Common myeloid progenitor, CD34-positive (primary cell): ENCODE measurements at places on chromosomes 12 and 14.

GRCh38 chr12:108642269-108642870 is 8.7 kb upstream of the SELPLG start:
- DNase-seq, result no peak

GRCh38 chr14:55556929-55557623 is 22.9 kb upstream of the KTN1 start:
- no peak for DNase-seq

GRCh38 chr14:51884086-51884927 is 23.9 kb downstream of the GNG2 start:
- DNase-seq, result peak; percentile 82

DNA sequence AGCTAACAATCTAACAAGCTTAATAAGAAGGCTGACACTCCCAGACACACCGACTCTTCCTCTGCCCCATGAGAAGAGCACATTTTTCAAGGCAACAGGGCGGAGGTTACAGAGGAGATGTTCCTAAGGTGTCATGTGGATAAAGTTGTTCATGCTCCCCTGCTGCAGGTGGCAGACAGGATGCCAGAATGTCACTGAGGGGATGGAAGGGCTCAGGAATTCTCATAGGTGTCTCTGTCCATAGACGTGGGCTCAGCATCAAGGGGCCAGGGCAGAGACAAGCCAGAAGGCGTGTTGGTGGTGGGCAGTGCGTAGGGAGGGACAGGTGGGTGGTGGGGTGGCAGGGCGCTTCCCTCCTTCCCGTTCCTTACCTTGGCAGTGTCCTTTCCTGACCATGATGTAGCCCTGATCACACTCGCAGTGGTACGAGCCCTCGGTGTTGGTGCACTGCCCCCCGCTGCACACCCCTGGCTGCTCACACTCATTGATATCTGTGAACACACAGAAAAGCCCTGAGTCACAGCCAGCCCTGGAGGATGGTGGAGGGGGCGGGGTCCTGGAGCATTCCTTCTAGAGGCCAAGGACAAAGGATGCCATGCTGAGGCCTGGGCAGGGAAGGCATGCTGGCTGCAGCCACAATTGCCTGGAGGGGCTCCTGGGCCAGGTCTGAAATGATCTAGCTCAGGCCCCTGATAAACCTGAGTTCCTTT is 23.0 kb downstream of the ISCA2 start:
- no peak for DNase-seq

DNA sequence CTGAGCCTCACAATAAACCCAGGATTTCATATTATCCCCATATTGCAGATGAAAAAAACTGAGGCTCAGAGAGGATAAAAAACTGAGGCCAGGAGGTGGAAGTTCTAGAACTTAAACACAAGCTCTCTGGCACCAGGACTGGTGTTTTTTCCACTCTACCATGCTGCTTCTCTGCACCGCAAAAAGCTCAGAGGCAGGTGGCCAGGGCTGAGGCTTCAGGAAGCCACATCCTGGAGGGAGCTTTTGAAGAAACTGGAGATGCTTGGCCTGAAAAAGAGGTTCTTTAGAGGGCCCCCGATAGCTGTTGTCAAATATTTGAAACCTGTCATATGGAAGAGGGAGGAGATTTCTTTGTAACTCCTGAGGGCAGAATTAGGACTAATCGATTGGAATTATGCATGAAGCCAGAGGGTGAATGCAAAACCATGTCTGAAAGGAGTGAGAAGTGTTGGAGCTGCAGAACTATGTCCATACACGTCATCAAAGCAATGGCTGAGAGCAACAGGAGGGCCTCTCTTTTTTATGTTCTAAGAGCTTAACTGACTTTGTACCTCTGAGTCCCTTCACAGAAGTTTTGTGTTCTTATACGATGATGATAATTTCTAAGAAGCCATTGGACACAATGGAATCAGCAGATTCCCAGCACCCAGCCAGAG is 448.6 kb downstream of the FUT8 start:
- DNase-seq, result no peak

- no peak for DNase-seq
Measured at GRCh38 chr12:47889040-47889439, 15.8 kb downstream of the VDR start.

- no peak for DNase-seq
Measured at GRCh38 chr12:28569698-28570411, 379.6 kb downstream of the CCDC91 start.

DNA sequence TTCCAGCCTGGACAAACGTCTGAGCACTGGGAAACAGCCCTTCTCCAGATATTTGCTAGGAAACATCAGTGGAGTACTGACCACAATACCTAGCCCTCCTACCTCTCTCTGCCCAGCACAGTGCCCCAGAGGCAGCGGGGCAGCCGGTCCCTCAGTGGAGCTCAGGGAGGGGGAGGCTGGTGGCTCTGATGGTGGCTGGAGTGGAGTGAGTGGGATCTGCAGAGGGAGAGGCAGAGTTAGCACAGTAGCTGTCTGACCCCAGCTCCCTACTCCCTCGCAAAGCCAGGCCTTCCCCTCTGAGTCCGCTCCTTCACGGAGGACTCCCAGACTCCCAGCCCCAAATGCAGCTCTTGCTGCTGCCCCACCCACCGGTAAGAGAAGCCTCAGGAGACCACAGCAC is 30.0 kb downstream of the NCKAP5L start:
- no peak for DNase-seq

- no peak for DNase-seq
Measured at GRCh38 chr14:35257809-35258208, 34.4 kb upstream of the PSMA6 start.

GRCh38 chr14:32635061-32635719 is 303.5 kb upstream of the NPAS3 start:
- DNase-seq, result no peak

DNA sequence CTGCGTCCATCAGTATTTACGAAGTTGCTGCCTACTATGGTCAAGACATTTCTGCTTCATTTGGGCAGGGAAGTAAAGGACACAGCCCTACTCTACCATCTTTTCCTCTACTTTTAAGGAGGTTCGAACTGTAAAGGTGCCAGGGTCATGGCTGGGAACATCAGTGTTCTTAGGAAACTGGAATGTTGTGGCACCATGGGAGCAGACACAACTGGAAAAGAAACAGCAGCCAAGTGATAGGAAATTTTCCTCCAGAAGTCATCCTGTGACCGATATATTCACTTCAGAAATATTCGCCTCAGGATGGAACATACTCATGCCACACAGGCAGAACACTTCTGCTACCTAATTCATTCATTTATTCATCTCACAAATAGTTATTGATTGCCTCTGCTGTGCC is 104.4 kb downstream of the ETV6 start:
- no peak for DNase-seq

- no peak for DNase-seq
Measured at GRCh38 chr12:64792128-64792527, 32.3 kb upstream of the TBC1D30 start.

- peak; percentile 74 for DNase-seq
Measured at GRCh38 chr14:54902143-54902520, 494 bp downstream of the GCH1 start.

- DNase-seq, result no peak
Measured at GRCh38 chr12:51850081-51850964, 1.8 kb upstream of the FIGNL2 start.

DNA sequence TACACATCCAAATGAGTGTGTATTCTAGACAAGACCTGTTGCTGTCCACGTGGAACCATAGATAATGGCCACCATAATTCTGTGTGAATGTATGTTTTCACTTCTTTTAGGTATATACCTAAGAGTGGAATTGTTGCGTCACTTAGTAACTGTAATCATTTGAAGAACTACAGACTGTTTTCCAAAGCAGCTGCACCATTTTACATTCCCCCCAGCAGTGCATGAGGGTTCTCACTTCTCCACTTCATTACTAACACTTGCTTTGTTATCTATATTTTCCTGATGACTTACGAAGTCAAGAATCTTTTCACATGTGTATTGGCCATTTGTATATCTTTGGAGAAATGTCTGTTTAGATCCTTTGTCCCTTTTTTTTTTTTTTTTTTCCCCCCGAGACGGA is 106.4 kb downstream of the SCFD1 start:
- no peak for DNase-seq

DNA sequence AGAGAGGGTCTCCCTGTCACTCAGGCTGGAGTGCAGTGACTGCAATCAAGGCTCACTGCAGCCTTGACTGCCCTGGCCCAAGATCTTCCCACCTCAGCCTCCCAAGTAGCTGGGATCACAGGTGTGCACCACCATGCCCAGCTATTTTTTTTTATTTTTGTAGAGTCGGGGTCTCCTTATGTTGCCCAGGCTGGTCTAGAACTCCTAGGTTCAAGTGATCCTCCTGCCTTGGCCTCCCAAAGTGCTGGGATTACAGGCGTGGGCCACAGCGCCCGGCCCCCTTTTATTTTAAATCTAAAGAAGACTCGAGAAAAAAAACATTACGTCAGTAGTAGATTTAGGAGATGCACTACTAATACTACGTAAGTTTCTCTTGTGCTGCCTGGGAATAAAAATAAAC is 14.3 kb downstream of the FOS start:
- no peak for DNase-seq

- peak; percentile 63 for DNase-seq
Measured at GRCh38 chr12:8899830-8900229, 14.5 kb upstream of the PHC1 start.

DNA sequence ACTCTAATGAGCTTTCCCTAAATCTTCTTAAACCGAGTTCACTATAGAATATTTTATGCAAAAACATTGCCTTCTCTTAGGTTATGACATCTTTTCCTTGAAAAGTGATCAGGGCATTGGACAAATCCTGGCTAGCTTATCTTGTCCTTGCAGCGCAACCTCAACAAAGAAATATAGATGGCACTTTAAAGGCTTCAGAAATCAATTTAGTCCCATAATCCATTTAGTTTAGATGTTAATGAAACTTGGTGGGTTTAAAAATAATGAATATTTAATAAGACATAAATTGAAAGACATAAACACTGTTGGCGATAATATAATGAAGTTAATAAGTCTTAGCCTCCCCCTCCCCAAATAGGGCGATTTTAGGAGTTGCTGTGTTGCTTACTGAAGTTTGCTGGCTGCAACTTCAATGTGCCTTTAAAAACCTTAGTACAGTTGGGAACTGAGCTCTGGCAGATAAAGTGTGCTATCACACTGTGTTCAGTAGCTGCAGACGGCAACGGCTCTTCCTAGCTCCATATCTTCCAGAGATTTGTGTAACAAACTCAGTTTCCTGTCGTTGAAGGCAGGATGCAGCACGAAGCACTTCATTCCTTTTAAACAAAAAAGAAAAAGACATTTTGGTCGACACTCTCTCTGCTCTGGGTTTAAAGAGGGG is 19.5 kb downstream of the PLXNC1 start:
- DNase-seq, result no peak

GRCh38 chr14:101167428-101167827 is 263.9 kb upstream of the RTL1 start:
- DNase-seq, result peak; percentile 58

DNA sequence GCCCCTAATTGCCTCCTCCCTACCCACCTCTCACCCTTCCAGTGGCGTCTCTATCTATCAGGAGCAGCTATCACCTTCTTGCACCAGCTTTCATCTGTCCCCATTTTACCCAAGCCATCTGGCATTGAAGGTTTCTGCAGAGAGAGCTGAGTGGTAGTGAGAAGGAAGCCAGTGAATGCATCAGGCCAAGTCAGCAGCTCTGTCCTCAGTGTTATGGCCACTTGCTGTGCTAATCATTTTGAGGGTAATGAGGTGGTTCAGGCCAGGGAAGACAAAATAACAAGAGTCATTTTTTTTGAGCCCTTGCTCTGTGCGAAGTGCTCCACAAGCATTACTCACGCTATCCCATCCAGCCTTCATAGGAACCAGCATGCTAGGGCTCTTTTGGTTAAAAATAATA is 164.7 kb downstream of the SUDS3 start:
- no peak for DNase-seq

DNA sequence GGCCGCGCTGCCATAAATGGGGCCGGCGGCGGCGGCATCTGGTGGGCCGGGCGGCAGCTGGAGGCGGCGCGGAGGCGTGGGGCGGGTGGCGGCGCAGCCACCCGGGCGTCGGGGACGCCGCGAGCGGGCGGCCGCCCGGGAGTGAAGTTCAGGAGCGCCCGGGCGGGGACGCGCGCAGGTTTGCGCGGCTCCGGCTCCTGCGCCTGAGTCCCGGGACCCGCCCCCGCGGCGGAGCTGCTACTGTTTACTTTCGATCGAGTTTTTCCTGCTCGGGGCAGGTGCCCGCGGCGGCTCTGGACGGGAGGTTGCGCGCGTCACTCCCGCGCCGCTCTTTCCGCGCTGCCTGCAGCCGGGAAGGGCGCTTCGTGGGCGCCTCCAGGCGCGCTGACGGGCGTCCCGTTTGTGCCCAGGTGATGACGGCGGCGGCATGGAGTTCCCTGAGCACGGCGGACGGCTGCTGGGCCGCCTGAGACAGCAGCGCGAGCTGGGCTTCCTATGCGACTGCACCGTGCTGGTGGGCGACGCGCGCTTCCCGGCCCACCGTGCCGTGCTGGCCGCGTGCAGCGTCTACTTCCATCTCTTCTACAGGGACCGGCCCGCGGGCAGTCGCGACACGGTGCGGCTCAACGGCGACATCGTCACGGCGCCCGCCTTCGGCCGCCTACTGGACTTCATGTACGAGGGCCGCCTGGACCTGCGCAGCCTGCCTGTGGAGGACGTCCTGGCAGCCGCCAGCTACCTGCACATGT is at the start of gene ZBTB42:
TSS of gene ZBTB42 (plus strand) at position 331 of the 749 bp plus-strand sequence. CDS start at position 428, 97 bp downstream.
- peak; percentile 54 for DNase-seq

DNA sequence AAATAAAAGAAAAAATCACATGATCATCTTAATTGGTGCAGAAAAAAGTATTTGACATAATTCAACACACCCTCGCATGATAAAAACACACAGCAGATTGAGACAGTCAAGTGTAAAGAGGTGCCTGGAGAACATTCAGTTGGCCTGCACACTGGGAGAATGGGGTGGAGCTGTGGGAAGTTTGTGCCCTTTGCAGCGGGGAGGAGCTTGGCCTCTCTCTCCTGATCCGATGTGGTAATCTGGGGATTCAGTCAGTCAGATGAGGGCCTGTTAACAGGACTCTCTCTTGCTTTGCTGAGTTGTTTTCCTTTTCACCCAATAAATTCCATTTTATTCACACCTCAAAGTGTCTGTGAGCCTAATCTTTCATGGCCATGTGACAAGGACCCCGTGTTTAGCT is 5.9 kb downstream of the SERPINA6 start:
- no peak for DNase-seq

DNA sequence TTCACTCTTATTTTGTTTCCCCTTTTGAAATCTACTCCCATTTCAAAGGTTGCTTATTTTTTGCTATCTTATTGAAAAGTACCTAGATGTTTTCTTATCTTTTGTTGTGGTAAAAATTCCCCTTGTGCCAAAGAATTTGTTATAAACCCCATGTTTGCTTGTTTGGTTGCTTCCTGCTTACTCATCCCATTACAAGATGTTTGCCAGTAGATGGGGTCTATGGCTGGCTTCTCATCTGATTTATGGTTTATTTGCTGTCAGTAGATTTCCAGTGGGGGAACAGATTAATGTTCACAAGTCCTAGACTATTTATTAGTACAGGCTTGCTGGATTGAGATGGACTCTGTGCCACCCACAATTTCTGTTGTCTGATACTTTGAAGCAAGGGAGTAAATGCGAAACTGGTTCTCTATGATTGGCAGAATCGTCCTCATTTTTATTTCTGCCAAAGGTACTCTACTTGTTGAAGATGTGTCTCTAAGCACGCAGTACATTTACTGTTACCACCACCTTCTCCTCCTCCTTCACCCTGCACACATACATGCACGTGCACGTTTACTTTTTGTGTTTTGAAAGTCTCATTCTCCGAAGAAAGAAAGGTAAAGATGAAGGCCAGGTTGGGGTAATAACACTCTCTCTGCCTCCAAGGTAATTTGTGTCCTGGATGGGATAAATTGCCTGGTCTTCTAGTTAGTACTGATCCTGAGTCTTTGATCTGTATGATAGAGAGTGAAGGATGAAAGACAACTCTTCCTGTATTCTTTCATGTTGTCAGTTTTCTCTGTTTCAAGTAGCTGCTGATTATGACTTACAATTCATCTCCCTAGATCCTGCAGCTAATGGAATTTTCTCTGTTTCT is 117.2 kb upstream of the ATP2B1 start:
- peak; percentile 77 for DNase-seq
